Stimulated activated CD4-positive, alpha-beta T cell treated with anti-CD3 and anti-CD28 coated beads, Interleukin-2, amount 100 ng/mL, for 4 hours (primary cell): ENCODE measurements at places on chromosomes 6 and 20.

- no peak for DNase-seq
Measured at GRCh38 chr6:21436625-21437024, 156.9 kb upstream of the SOX4 start.

DNA sequence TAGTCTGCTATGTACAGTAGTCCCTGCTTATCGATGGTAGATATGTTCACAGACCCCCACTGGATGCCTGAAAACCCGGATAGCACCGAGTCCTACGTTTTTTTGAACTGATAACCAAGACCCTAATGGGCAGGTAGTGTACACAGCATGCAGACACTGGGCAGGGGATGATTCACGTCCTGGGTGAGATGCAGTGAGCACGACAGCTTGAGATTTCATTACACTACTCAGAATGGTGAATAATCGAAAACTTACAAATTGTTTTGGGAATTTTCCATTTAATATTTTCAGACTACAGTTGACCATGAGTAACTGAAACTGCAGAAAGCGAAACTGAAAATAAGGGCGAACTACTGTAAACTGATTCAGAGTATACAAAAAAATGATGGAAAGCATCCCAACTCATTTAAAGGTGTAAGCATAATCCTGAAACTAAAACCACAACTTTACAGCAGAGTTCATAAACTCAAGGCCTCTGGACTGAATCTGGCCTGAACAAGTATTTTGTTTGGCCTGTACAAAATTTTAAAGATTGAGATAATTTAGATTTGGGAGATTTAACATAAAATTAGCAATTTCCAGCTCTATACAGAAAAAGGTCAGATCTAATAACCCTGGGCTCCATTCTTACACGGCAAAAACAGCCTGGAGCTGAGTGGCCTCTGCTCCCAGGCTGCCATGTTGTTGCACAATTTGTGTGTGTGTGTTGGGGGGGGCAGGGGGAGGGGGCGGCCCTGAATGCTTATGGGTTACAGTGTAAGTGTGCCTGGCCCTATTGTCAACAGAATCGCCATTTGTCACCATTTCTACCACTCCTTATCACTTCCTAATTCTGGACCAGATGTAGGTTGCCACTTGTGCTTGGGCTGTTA, 34.9 kb downstream of the RNF24 start:
- DNase-seq, result peak; percentile 23

- no peak for DNase-seq
Measured at GRCh38 chr6:156735751-156736150, 41.4 kb upstream of the ARID1B start.

- DNase-seq, result no peak
Measured at GRCh38 chr6:118280210-118280609, 267.9 kb upstream of the PLN start.

DNA sequence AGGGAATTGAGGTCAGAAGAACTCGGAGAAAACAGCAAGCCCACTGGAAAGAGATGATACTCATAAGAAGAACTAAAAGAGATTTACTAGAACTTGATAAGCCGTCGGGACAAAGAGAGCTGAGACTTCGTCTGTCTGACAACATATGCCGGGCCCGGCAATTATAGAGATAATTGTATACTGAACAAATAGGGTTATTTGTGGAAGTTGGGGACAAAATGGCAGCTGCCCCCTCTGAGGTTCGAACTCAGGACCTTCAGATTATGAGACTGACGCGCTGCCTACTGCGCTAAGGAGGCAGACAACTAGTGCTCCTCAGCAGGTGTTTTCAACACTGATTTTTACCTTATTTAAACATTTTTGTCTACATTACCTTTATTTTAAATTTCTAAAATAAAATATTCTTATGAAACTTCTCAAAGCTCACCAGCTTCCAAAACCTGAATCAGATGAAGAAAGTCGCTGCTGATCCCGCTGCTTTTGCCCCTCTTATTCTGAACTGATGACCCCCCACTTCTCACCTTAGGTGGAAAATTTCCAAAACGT, 29.3 kb upstream of the TRIM27 start:
- peak; percentile 60 for DNase-seq

DNA sequence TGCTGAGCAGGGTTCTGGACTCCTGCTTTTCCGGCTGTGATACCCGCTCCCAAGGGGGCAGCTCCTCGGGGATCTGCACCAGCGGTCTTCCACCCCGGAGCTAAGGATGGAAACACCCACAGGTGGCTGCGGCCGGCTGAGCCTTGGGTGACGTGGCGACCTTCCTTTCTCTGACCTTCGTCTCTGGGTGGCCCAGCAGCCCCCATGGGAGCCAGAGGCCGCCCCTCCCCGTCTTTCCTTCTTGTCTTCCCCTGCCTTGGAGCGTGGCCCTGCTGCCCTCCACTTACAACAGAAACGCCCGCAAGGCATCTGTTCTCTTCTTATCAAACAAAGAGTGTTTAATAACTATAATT, 405.7 kb downstream of the TAF4 start:
- DNase-seq, result no peak

GRCh38 chr20:9293145-9293544, 221.2 kb upstream of the LAMP5 start:
- no peak for DNase-seq

- DNase-seq, result no peak
Measured at GRCh38 chr20:34996243-34997028, 40.8 kb downstream of the MYH7B start.
